Activated T-helper 1 cell treated with Interleukin-2 at 50 U/mL for 16 hours (primary cell): ENCODE measurements at places on chromosomes 7 and 10.
A peak's percentile ranks its signal among the peaks of the same experiment; 100 is the strongest.

DNA sequence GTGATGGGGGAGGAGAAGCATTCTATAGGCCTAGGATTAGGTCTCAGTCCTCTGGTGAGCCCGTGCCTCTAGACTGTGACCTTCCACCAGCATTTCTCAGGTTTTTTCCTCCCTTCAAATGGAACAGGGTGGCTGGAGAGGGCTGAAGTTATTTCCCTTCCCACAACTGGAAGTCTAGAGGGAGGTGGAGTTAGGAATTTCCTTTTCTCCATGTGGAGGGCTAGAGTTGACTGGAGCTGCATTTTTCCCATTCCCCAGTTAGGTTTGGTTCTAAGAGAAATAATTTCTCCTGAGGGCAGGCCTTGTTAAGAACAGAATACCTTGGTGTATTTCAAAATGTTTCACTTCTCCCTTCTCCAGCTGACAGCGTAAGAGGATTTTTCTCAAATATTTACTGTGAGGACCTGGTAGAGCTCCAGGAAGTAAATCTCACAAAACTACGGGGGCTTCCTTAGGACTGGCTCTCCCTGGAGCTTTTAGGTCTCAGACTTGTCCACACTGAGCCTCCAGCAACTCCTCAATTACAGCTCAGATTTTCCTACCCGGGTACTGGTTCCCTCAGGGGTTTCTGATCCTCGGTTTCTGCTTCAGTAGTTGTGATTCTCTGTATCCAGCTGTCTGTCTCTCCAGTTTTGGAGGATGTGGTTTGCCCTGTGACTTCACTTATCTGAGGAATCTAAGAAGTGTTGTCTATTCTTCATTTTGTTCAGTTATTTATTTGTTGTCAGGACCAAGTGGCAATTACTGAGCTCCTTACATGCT lies 6.0 kb upstream of the REEP3 start:
- DNase-seq, result no peak

- no peak for DNase-seq
Observed at GRCh38 chr10:36202881-36203280, 560.8 kb upstream of the FZD8 start.

DNA sequence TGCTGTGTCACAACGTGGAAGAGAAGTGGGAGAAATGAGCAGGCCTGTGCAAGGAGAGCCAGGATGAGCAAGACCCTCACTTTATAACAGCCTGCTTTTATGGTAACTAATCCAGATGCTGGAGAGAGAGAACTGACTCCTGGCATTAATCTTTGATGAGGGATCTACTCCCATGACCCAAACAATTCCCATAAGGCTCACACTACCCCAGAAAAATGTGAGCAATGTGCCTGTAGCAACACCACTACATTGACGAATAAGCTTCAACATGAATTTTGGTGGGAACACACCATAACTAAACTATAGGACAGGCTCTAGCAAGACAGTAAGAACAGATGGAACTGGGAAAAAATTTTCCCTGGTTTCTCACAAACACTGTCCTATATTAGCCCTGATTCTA lies 173.6 kb upstream of the PRSS58 start:
- no peak for DNase-seq

DNA sequence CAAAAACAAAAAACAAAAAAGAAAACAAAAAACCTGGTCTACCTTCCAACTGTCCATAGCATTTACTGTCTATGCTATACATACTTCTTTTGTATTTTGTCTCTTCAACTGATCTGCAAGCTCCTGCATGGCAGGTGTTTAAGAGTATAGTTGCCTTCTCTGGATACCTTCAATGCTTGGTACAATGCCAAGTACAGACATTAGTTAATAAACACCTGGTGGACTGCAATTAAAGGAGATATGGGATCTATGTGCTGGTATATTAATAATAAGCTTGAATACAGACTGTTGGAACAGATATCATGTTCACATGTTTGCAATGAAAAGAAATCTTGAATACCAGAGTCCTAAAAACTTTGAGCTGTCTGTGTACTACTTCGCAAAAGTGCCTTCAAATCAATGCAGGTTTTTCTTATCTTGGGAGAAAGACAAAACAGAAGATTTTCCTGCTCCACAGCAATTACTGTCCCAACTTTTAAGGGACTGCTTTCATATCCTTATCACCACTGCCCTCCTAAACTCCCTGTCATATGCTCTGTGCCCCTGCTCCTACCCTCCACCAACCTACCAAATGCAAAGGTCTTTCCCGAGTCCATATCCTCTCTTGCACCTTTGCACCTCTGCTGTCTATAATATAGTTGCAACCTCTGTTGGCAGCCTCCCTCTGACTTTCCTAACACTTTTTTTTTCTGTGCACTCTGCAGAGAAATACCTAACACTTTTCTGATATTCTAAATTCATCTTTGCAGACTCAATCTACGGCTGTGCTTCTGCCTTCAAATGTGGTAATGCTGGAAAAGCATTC lies 85.1 kb downstream of the DNMBP start:
- no peak for DNase-seq

DNA sequence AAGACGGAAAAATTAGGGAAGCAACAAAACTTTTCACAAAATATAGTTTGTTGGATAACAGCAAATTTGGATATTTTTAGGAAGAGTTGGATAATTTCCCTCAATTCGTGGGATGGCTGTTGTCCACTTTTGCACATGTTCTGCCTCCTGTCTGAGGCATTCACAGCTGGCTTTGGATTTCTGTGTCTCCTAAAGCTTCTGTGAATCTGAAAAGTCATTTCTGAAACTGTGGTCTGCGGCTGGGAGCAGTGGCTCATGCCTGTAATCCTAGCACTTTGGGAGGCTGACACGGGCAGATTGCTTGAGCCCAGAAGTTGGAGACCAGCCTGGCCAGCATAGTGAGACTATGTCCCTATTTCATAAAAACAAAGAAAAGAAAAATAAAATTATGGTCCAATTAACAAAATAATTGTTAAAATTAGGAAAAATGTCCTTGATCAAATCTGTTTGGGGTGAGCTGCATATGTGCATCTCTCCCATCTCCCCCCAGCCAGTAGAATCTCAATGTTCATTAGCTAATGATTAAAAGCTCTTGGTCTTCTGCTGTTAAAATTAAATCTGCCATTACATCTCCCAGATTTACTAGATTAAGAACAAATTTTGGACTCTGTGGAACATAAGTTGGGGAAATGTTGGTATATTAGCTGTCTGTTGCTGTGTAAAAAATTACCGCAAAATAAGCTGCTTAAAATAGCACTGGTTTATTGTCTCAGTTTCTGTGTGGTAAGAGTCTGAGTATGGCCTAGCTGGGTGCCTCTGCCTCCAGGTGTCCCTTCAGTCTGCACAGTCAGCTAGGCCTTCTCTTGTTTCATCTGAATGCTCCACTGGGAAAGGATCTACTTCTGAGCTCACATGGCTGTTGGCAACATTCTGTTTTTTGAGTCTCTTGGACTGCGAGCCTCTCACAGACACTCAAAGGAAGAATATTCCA lies 332.0 kb upstream of the FZD1 start:
- no peak for DNase-seq

- DNase-seq, result no peak
Observed at GRCh38 chr10:106520698-106521097, 643.8 kb downstream of the SORCS1 start.

- DNase-seq, result no peak
Observed at GRCh38 chr7:38311329-38311937, 38.0 kb upstream of the TARP start.

DNA sequence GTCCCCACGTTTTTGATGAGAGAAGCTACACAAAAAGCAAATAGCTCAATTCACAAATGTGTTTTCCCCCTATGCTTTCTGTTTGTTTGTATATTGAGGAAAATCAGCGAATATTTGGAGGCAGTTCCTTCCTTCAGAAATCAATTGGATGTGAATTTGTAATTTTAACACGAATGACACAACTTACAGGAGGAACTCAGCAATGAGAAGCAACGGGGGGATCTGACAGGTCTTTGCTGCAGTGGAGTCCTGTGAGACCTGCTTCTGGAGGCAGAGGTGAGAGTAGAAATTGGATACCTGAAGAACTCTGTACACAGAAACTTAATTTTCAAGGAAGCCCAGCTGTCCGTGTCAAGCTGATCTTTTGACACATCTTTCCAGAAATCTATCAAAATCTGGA lies 370.4 kb downstream of the GFRA1 start:
- DNase-seq, result no peak

GRCh38 chr10:125006188-125006680 lies 64.3 kb downstream of the ZRANB1 start:
- no peak for DNase-seq

DNA sequence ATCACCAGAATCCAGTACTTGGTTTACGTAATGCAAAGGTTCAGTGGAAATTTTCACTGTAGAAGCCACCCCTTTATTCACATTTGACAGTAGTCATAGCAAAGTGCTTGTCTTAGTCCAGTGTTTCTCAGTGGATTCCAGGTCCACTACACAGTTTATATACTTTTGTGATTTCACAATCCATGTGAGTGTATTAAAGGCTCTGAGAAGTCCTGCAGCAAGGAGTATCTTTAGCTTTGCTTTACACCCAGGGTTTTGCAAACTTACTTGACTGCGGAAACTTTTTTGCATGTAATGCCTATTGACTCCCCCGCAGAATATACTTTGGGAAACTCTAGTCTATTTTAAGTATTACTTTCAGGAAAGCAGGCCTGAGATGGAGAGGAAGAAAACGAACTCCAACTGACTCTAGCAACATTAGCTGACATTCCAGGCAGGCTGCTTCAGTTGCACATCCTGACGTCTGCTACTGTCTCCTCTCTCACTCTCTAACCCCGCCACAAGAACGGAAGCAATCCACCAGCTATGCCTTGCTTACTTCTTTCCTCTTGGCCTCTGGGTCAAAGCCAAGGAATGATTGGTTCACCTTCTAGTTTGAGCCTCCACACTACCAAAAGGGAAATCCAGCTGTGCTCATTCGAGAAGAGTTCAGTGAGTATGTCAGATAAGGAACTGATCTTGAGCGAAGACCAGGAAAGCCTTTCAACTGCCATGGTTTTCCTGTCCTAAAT lies 6.2 kb downstream of the PLXNA4 start:
- no peak for DNase-seq

GRCh38 chr7:73451780-73452398 lies 18.3 kb downstream of the FZD9 start:
- no peak for DNase-seq

DNA sequence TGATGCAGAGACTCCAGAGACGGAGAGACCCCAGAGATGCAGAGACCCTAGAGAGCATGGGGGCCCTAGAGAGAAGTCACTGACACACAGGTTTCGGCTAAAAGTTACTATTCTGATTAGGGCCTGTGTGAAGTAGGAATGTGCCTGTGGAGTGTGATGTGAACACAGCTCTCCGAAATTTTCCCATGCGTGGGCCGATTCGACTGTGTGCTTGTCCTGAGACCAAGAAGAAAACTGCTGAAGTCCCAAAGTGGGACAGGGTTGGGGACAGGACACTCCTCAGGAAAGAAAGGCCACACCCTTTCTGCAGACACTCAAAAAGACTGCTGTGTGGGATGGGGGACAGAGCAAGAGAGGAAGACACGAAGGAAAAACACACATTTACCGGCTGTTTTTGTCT lies 533.5 kb downstream of the PTPRN2 start:
- DNase-seq, result no peak

DNA sequence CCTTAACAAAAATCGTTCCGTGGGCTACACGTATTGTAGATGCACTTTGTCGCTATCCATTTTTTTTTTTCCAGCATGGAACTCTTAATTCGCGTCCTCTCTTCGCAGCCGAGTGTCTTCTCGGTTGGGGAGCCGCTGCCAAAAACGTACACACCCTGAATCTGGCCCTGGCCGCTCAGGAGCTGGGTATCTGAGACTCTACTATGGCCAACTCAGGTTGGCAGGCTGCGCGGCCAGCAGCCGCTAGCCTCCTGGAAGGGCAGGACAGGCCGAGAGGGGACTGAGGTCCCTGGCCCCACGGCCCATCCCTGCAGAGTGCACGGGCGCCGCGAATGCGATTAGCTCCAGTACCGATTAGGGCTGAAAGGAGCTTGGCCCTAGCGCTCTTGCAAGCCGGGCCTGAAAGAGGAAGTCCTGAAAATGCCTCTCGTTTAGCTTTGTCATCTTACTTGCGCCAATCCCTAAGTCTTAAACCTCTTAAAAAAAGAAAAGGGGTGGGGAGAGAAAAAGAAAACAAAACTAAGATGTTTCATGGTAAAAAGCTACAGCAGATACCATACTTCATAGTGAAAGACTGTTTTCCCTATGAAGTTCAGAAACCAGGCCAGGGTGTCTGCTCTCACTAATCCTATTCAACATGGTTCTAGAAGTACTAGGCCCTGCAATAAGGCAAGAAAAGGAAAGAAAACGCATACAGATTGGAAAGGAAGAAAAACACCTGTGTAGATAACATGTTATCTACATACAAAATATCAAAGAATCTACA lies 113.2 kb upstream of the RHEB start:
- peak; percentile 24 for DNase-seq

- no peak for DNase-seq
Observed at GRCh38 chr10:79310911-79311573, 36.2 kb upstream of the PPIF start.

DNA sequence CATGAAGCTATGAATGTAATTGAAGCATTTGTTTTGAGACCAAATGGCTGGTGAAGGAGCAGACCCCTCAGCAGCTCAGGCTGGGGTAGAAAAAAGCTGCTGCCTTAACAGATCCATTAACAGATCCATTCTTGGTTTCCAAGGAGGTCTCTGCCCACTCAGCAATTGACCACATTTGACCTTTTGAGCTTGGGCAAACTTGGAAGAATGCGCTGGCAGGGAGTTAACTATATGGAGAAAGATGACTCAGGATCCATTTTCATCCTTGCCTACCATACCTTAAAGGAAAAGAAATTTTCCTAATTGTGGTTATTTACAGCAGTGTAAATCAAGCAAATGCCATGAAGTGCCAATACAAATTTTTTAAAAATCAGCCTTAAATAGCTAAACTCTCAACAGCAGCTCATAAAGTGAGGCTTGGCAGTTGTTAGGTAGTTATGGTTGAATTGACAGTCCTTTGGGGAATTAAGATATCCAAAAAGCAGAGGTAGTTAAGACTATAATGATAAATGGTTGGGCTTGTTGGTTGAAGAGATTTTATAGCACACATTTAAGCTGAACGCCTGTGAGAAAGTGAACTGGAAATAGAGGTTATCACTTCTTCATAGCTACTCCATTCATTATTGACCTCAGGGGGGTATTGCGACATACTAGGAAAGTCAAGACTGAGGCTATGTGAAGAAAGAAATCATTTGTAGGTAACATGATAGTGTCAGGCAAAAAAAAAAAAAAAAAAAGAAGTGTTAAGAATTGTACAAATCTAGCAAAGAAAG lies 83.9 kb downstream of the MKX start:
- no peak for DNase-seq

DNA sequence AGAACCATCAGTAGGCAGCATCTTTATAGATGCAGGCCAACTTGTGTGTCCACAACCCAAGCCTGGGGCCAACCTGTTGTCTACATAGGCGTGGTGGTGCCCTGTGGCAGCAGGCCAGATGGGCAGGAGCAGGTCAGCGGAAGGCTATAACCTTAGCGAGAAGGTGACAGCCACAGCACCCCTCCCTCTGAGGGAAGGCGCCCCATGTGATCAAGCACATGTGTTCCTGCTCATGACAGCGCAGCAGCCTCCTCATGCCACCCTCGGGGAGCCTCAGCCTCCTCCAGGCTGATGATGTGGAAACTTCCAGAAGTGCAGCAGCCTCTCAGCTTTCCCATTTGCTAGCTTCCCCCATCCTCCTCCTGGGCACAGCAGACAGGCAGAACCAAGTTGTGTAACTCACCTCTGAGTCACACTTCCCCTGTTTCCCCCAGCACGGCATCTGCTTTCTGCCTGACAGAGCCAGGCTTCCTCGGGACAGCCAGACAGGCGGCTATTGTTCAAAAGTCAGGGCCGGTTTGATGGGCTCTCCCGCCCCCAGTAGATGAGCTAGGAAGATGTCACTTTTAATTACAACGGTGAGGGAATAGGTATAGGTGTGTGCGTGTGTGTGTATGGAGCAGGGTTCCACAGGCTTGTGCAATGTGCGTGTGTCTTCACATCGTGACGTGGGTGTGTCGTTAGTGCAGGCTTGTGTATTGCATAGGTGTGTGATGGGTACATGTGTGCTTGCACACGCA lies 312.0 kb upstream of the ZMIZ1 start:
- no peak for DNase-seq
